ENCODE measurements at places on chromosomes 5 and 9.
A peak's percentile ranks its signal among the peaks of the same experiment; 100 is the strongest.

GRCh38 chr5:56517011-56517416 lies 283.9 kb upstream of the ANKRD55 start:
- peak; percentile 42 for DNase-seq

DNA sequence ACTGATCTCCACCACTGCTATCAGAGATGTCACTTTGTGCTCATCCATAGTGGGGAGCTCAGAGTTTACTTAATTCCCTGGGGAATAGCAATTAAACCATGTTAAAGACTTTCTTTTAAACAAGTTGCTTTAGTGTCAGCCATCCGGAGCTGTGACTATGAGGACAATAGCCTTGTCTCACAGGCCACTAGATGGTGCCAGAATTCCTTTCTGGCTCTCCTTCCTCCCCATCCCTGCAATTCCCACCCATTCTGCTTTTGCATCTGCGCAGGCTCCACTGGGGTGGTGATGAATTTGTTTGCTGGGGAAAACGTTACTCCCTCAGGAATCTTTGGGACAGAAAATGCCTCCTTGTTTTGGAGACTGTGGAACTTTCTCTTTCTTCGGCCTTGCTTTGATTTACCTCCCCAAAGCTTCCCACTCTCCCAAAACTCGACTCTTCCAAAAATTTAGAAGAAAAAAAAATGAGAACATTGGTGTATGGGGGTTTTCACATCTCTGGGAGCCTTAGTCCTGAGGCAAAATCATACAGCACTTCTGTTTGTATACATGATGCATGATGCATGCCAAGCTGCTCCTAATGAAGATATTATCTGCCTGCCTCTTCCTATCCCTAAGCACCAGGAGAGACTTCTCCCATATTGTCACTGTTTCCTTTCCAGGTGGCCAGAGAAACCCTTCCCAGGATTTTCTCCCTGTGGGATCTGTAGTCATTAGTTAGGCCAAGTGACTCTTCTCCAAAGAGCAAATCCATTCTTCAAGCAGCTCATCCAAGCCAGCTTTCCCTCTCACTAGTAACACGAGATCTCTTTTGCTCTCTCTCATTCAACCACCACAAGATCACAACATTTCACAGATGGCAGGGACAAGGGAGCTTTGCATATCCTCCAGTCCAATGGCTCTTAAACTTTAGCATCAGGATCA lies 466.1 kb downstream of the TLR4 start:
- DNase-seq = peak; percentile 53

- DNase-seq = no peak
Measured at GRCh38 chr5:107980923-107981692, 310.4 kb upstream of the EFNA5 start.

GRCh38 chr9:18826248-18826647 lies 206.8 kb downstream of the SAXO1 start:
- DNase-seq = no peak

- DNase-seq = no peak
Measured at GRCh38 chr5:67338421-67338820, 141.8 kb upstream of the CD180 start.

DNA sequence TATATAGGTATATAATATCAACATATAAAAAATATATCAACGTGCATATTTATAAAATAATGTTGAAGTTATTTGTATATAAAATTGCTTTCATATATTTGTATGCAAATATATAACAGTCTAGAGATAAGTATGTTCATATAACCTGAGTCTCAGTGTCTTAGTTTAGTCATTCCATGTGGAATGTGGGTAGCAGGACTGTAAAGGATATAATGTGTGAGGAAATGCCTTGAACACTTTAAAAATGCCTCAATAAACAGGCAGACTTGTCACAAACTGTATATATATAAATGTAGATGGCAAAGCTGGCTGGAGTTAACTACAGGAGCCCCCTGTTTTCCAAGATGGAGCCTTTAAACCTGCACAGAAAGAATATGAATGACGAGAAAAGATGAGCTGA lies 48.4 kb downstream of the CCDC125 start:
- DNase-seq = no peak

GRCh38 chr5:150014456-150014855 lies 13.9 kb downstream of the HMGXB3 start:
- no peak for DNase-seq

DNA sequence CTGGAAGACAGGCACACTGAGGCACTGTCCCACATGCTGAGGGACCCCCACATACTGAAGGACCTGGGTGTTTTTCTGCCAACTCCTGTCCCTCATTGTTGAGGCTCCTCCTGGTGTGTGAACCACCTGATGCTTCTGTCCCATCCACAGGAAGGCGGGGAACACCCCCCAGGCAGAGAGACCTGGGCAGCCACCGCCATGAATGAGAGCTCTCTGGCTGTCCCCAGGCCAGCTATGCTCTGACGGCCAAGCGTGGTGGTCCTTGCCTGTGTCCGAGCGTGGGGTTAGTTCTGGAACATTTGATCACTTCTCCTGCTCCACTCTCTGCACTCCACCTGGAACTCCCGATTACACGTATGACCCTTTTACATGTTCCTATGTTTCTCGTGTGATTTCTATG lies 11.9 kb upstream of the LRRC14B start:
- DNase-seq = no peak

All from SW480 (cell line).